Choroid plexus epithelial cell (primary cell): ENCODE measurements at places on chromosomes 6 and 20.

DNA sequence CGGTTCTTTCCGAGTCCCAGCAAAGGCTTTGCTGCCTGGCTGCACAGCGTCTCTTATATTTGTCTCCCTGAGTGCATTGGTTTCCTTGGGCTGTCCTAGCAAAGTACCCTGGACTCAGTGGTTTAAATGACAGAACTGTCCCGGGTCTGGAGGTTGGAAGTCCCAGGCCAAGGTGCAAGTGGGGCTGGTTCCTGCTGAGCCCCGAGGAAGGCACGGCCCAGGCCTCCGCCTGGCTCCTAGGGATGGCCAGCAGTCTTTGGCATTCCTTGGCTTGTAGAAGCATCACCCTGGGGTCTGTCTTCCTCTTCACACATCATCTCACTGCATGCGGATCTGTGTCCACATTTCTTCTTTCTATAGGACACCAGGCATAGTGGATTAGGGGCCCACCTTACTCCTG, 64.8 kb upstream of the QKI start:
- no peak for DNase-seq

DNA sequence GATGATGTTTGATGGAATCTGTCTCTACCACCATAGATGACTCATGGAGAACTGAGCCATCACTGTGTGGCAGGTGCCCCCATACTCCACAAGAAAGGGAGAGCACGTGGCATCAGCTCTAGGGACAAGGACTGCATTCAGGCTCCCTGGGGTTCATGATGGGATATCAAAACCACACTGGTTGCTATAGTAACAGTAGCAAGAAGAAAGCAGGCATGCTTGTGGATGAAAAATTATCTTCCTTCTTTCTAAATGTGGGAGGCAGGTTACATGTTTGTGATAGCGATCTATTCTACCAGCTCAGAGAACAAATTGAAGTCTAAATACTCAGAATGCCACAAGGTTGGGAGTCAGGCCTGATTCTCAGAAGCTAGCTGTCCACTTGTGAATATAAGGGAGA, 224.2 kb downstream of the ARHGAP18 start:
- DNase-seq: no peak

- DNase-seq: no peak
Measured at GRCh38 chr20:6680441-6680840, 87.0 kb upstream of the BMP2 start.

- no peak for DNase-seq
Measured at GRCh38 chr20:51535674-51536073, 6.8 kb downstream of the NFATC2 start.

GRCh38 chr6:41638002-41638934, at the start of gene MDFI:
Gene MDFI, plus strand, starts transcription at chr6:41638468. Its CDS starts 282 bp downstream, at chr6:41638750.
- DNase-seq: peak; percentile 63

DNA sequence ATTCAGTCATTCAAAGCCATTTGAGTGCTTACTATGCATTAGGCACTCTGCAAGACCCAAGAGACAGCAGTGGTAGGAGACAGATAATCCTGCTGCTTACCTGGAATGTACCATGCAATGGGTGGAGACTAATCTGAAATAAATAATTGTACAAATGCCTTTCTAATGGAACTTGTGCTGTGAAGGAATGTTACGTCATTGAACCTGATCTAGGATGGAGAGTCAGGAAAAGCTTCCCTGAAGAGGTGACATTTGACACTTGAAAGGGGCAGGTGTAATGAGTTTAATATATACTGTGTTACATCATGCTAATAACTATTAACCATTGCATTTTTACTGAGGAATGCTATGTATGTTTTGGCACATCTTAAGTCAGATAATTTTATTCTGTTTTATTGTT, 491.0 kb upstream of the FLRT3 start:
- DNase-seq: no peak

GRCh38 chr6:25132934-25133333, 146.2 kb upstream of the CARMIL1 start:
- DNase-seq: no peak
